ENCODE measurements at places on chromosomes 7 and 10. TPM values are rescaled to one million over a fixed set of nuclear protein-coding genes. Genes with fewer than 3 reads are reported as not detected.

DNA sequence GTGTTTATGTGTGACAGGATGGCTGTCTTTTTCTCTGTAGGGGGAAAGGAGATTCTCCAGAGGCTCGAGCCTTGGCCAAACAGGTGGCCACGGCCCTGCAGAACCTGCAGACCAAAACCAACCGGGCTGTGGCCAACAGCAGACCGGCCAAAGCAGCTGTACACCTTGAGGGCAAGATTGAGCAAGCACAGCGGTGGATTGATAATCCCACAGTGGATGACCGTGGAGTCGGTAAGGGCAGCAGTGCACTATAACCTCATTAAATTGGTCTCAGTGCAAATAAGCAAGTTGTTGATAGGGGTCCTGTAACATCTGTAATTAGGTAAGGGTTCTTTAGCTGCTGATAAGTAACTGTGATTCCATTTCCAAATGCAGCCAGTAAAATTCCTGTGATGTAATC lies 56.4 kb downstream of the AP3M1 start:
- ATAC-seq, result no peak

- no peak for ATAC-seq
Observed at GRCh38 chr7:28170701-28171100, 9.9 kb downstream of the JAZF1 start.

- ATAC-seq, result no peak
Observed at GRCh38 chr7:2029211-2029905, 203.4 kb downstream of the MAD1L1 start.

- no peak for ATAC-seq
Observed at GRCh38 chr7:117118579-117119180, 165.4 kb downstream of the ST7 start.

- no peak for ATAC-seq
Observed at GRCh38 chr10:113447278-113447677, 105.6 kb upstream of the HABP2 start.

DNA sequence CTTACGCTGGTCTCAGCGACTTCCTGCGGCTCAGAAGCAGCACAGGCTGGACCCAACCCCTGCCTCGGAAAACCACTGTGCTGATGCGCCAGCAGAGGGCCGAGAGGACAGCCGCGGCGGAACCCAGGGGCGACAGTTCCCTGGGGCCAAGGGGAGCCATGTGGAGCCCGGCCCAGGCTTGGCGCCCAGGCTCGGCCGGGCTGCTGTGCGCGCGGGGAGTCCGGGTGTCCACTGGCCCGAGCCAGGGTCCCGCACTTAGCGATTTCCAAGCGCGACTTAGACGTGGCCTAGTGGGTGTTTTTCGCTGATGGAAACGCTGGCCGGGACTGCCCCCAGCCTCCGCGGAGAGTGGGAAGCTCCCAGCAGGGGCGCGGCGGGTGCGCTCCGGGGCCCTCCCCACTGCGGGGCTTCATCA lies 18.6 kb upstream of the ZNF32 start:
- ATAC-seq, result peak; percentile 97

DNA sequence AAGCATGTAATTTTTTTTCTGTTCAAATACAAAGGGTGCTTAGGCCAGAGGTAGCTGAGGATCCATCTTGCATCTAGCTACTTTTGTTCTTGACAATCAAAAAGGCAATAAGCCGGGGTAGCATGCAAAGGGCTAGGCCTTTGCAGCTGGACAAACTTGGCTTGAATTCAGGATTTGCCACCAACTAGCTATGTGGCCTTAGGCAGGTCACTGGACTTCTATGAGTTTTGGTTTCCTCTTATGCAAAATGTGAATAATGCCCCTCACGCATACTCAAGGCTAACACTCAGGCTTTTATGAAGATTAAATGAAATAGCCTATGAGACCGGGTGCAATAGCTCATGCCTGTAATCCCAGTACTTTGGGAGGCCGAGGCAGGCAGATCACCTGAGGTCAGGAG lies 19.3 kb downstream of the GFRA1 start:
- ATAC-seq, result peak; percentile 39

GRCh38 chr7:55484241-55484640 lies 88.1 kb downstream of the VOPP1 start:
- no peak for ATAC-seq

DNA sequence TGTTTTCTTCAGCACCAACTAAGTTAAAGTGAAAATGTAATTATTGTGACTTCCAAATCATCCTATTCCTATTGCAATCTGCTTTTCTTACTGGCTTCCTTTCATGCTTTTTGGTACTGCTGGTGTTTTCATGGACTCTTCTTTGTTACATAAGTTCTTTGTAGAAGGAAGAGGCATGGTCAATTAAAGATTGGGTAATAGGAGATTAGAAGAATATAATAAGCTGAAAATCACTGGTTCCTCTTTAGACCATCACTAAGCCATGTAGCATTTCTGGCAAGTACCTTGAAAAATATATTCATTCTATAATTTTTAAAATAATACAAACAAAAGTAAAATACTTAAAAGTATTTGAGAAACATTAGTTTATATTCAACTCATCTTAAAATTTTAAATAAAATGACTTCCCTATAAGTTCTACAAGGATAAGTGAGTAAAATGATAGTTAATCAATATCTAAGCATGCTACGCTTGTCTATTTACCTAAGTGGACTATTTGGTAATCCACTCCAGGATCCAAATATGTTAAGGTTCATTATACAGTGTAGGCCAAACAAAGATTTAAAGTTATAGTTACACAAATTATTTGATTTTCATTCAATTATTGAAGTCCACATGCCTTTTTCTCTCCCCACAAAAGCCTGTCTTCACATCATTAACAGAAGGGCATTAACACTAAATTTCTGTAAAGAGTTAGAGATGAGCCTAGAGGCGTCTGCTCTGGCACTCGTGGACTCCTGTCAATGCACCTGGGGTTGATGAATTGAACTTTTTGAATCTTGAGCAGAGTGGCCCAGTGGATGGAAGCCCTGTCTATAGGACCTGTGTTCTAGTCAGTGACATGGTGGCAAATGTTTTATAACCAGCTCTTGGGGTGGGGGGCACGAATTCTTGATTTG lies 408.1 kb downstream of the INHBA start:
- ATAC-seq, result no peak

GRCh38 chr10:60570272-60570865 lies 180.7 kb upstream of the ANK3 start:
- ATAC-seq, result no peak

DNA sequence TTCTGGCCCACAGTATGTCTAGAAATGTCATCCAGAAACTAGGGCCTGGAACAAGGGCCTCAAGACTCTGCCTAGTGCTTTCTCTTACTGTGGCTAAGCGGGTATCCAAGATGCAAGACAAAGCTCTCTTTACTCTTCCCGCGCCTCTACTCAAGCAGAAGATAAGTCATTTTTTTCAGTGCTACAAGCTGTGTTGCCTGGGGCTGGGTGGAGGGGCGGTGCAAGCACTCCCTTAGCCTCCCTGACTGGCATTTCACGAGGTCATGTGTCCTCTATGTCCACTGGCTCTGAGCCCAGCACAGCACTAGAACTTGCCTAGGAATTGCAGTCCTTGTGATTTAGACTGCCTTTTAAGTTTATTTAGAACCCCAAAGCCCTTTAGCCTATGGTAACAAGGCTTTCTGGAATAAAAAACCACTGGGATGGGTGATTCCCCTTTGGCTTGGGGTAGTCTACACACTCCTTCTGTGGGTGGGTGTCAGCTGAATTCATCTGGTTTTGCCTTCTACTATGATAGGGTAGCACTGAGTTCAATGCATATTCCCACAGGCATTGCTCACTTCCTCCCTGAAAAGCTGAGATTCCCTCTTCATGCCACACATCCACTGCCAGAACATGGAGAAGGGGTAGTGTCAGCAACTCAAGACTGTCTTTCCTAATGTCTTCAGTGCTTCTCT lies 371.8 kb upstream of the KCND2 start:
- ATAC-seq, result peak; percentile 62

- ATAC-seq, result no peak
Observed at GRCh38 chr7:33965183-33965744, 59.9 kb downstream of the BMPER start.

- no peak for ATAC-seq
Observed at GRCh38 chr10:121615836-121616235, 17.6 kb upstream of the FGFR2 start.

- ATAC-seq, result peak; percentile 16
Observed at GRCh38 chr10:71218046-71218650, 5.8 kb downstream of the UNC5B start.

GRCh38 chr10:70816220-70816894 lies 609 bp downstream of the SGPL1 start:
- peak; percentile 86 for ATAC-seq

DNA sequence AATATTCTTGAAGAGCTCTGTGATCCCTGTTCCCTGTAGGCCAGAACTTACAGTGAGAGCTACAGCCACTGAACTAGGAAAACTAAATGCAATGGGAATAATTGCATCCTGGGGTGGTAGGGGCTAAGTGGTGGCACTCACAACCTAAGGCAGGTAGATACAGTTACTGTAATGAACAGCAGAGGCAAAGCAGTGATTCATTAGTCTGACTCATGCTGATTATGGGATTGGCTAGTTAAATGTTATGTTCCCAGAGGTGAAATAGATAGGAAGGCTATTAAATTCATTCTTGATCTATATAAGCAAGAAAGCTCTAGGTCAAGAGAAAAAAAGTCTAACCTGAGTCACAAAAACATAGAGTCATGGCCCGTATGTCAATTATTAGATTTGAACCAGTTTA lies 173.1 kb upstream of the MALRD1 start:
- ATAC-seq, result peak; percentile 77

DNA sequence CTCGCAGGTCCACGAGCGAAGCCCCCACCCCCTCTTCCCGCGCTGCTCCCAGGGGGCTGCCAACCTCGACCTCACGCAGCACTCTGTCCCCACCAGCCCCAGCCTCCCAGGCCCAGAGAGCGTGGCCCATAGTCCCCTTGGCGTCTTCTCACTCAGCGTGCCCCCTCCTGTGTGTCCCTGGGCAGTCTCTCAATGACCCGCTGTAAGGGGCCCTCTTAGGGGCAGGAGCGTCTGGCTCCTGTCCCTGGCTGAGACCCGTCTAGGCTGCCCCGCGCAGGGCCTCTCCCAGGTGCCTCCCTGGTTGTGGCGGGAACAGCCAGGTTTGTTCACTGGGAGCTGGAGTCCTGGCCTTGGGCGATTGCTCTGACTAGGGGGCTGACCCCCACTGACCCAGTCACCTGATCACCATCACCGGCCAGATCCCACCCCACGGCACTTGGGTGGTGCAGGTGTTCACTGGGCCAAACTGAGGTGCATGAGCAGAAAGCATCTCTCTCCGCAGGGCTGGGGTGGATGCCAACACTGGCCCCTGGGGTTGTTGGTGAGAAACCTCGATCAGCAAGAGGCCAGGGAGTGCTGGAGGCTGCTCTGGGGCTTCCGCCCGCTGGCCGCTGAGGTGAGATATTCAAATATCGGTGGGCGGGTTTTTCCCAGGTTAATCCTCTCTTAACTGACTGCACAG lies 12.6 kb upstream of the WDFY4 start:
- no peak for ATAC-seq

DNA sequence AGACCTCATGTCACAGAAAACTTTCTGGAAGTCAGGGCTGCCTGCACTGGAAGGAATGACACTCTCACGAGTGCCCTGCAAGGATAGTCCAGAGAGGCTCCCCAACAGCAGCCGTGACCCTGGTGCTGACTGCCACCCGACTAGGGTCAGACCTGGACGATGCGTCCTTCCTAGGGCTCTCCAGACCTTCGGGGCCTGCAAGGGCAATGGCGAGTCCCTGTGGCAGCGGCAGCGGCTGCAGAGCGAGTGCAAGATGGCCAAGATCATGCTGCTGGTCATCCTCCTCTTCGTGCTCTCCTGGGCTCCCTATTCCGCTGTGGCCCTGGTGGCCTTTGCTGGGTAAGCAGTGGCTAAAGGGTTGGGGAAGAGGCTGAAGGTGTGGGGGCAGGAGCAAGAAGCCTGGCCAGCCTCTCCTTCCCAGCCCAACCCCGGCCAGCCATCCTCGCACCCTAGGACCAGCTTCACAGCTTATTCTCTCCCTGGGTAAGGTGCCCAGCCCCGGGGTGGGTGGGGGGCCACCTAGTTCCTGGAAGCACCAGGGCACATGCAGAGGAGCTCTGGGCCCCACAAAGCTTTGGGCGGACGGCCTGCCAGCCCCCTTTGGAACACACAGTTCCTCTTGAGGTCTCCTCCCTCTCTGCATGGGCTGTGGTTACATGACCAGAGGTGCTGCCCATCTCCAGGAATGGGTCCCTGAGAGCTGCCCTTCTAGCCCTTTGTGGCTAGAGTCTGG lies 5.5 kb downstream of the OPN4 start:
- ATAC-seq, result no peak

GRCh38 chr10:42896735-42897134 lies 114.1 kb downstream of the BMS1 start:
- ATAC-seq, result no peak

DNA sequence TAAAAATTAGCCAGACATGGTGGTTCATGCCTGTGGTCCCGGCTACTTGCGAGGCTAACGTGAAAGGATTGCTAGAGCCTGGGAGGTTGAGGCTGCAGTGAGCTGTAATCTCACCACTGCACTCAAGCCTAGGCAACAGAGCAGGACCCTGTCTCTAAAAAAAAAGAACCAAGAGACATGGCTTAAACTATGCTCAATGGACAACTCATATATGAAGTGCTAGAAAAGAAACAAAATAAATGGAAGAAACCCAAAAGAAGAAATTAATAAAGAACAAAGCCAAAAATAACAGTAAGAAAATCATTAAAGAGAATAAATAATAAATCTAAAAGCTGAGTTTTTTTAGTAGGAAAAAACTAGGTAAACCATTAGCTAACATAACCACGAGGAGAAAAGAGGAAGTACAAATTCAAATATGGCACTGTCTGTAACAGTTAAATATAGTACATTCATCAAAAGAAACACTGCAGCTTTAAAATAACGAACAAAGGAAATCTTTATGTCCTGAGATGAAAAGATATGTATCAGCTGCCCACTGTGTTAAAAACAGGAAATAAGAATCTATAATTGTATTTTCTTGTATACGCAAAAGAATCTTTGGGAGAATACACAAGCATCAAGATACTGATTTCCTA lies 48.7 kb downstream of the UPF2 start:
- ATAC-seq, result no peak

DNA sequence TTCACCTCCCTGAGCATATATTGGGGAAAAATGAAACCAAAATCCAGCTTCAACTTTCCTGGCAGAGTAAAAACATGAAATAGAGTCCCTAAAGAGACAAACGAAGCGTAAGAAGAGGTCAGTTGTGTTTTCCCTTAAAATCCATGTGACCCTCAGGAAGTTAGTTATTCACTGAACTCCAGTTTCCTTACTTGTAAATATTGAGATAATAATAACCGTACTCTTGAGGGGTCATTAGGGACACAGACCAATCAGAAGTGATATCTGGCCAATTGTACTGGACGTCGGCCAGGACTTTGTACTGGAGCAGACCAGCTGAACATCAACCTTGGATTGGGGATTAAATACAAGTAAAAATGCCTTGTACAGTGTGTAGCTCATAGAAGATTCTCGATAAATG lies 167.0 kb downstream of the GATA3 start:
- ATAC-seq, result no peak

The OR2A7 gene
- not detected for total RNA-seq

The LEP gene
- 0.44 TPM for total RNA-seq

The FERD3L gene
- total RNA-seq, result not detected

The CPA1 gene
- 0.18 TPM for total RNA-seq

The EBF3 gene
- total RNA-seq, result 0.11 TPM

The PTPRE gene
- total RNA-seq, result 6.9 TPM

The ASB4 gene
- 0.19 TPM for total RNA-seq

The IGF2BP3 gene
- 28.7 TPM for total RNA-seq

The HTR5A gene
- total RNA-seq, result 0.22 TPM

The AGAP9 gene
- 4.8 TPM for total RNA-seq

The GLI3 gene
- total RNA-seq, result 1.1 TPM

The MINPP1 gene
- 19.7 TPM for total RNA-seq

The GNAT3 gene
- total RNA-seq, result not detected
